ENCODE measurements at places on chromosomes 11 and 22.

DNA sequence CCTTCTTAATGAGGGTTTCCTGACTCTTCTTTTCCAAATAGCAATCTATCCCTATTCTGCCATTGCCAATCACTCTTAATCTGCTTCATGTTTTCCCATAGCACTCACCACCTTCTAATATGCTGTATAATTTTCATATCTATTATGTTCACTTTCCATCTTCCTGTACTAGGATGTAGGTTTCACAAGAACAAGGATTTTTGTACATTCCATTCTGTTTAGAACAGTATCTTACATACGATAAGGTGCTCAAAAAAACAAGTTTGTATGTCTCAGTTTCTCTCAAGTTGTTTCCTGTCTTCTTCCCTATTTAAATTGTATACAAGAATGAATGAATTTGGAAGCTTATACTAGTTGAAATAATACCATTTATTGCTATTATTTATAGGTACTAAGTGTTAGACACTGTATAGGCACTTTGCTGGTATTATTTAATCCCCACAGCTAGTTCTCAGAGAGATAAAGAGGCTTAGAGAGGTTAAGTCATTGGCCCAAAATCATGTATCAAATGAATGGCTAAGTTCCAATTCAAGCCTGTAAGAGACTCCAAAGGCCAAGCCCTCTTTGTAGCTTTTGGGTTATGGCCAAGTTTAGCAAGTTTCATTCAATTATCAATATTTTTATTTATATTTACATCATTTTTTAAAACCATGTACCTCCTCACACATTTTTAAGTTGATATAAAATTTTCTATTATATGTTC lies 134.7 kb downstream of the PAX6 start:
- DNase-seq, result no peak

GRCh38 chr11:102850973-102851745 lies 7.8 kb upstream of the MMP3 start:
- no peak for DNase-seq

GRCh38 chr22:29207562-29208501 lies 2.1 kb downstream of the EMID1 start:
- DNase-seq, result no peak

DNA sequence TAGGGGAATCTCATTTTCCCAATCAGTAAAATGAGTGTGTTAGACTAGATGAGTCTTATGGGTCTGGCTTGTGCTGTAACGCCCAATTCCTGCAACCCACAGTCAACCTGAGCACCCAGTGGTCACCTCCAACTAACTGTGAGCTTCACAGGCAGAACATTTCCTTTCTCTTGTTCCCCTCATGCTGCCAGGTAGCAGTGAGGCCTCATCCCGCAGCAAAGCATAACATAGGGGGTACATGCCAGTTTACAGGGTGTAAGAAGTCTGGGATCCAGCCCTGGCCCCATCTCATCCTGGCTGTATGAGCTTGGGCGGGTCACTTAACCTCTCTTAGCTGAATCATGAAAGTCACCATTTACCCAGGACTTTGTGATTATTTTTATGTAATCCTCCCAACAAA lies 3.7 kb downstream of the EFEMP2 start:
- peak; percentile 29 for DNase-seq

GRCh38 chr22:35582861-35583670 lies 34.1 kb downstream of the MB start:
- no peak for DNase-seq

DNA sequence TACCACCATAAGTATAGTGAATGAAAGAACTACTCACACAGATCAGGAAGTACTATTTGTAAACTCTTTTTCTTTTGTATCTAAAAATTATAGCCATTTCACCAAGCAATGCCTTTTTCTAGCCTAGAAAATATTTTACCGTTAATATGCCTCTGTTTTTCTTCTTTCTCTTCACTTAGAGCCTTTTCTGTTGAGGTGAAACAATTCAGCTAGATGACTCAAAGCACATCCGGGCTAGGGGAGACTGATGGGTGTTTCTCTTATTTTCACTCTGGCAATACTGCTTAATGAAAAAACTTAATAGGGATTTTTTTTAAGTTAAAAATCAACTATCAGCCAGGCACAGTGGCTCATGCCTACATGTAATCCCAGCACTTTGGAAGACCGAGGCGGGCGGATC lies 93.3 kb downstream of the SGSM3 start:
- no peak for DNase-seq

DNA sequence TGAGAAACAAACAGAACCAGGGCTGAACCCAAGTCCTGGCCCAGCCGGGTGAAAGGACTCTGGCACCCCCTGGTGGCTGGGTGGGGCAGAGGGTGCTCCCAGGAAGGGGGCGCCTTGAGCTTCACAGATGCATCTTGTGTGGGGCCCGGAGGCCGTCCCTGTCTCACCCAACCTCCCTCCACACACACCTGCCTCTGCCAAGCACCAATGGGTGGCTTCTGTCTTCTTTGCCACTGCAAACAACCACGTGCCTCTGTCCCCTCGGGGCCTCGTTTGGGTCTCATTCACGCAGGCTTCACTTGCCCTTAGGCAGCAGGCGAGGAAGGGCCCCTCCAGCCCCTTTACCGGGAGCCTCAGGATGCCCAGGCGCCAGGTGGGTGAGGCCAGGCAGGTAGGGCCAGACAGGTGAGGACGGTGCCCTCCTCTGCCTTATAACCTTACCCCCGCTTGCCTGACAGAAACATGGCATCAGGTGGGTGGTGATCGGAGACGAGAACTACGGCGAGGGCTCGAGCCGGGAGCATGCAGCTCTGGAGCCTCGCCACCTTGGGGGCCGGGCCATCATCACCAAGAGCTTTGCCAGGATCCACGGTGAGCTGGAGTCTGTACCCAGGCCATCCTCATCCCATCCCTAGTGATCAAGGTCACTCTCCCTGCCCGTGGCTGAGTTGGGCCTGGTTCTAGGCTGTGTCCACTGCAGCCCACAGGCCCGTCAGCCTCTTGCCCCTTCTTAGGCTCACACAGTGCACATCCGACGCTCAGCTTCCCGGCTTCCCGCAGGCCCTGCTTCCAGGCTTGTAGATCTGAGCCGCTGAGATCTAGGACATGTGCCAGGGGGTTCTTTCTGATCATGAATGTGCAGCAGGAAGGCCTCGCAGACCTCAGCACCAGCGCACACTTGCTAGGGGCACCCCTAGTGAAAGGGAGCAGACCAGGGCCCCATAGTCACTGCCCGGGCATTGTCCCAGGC lies 17.2 kb downstream of the POLR3H start:
- no peak for DNase-seq

- DNase-seq, result no peak
Measured at GRCh38 chr22:17946662-17947367, 77.5 kb downstream of the MICAL3 start.

DNA sequence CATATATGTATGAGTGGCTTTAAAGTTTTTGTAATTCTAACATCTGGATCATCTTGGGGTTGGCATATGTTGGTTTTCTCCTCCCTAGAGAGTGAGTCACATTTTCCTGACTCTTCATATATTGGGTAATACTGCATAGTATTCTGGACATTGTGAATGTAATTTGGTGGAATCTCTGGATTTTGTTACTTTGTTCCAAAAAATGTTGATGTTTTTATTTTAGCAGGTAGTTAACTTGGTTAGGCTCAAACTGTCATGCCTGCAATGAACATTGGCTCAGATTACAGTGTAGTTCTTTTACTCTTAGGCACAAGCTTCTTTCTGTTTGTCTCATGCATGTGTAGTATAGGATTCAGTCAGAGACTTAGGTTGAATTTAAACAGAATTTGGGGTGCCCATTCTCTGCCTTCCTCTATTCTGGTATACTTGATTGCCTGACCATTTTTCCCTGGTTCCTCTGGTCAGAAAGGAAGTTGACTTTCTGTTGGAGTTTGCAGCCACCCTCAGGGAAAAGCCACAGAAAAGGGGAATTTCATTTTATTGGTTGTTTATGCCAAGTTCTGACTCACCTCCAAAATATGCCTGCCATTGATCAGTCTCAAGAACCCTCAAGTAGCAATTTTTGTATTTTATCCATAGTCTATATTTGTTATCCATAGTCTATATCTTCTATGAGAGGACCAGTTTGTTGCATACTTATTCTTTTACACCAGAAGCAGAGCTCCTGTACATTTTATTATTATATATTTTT lies 151.7 kb downstream of the UVRAG start:
- no peak for DNase-seq

GRCh38 chr22:38706101-38706900 lies 557 bp downstream of the GTPBP1 start:
- no peak for DNase-seq

DNA sequence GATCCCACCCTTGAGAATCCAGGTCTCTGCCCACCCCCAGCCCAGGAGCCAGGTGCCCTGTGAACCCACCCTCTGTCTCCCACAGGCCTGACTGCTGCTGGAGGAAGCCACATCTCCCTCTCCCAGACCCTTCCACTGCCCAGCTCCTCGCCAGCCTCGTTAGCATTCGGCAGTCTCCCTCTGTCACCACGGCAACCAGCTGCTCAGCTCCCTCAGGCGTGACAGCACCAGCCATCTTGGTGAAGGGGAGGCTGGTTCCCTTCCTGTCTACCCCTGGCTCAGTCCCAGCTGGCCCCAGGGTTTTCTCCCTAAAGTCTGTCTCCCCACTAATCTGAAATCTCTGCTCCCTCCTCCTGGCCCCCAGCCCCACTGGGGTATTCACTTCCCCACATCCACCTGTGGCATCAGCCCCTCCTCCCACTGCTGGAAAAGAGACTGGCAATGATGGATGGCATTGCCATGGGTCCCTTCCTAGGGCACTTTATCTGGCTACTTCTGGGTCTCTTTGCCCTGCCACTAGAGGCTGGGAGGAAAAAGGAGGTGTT lies 28.1 kb downstream of the NRXN2 start:
- DNase-seq, result no peak

GRCh38 chr11:125457814-125458343 lies 38.2 kb downstream of the FEZ1 start:
- DNase-seq, result no peak

- peak; percentile 59 for DNase-seq
Measured at GRCh38 chr11:2742201-2742600, 42.4 kb upstream of the KCNQ1OT1 start.

- DNase-seq, result no peak
Measured at GRCh38 chr11:116112087-116112935, 608.1 kb upstream of the CADM1 start.

Measured in chondrocyte (in vitro differentiated cells).